WTC11 (cell line): ENCODE measurements at places on chromosomes 7 and 10.

DNA sequence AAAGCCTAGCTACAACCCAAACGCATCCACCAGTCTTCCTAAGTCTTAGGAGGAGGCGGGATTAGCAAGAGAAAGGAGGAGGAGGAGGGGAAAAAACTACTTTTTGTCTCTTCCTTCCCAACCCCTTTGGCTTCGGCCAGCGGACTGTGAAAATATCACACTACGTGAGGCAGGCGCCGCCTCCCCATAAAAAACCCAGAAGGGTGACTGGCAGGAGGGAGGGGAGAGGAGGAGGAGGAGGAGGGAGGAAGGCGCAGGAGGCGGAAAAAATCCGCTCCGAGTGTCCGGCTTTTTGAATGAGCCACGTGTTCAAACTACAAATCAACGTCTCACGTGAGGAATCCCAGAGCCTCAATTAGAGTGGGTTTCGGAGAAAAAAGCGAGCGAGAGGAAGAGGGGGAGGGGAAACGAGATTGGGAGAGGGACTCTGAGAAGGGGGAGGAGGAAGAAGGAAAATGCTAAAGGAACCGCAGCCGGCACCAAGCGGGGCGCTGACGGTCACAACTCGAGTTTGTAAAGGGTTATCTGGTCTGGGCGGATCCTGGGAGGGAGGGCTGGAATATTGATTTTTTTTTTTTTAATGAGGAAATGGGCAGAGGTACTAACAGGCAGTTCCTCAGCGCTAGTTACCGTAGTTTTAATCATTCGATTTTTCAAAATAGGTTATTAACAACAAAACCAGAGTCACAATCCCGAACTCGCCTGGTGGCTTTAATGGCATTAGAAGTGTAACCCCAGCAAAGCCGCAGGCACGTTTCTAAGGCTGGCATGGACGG, at the start of gene IGF2BP3:
TSS of gene IGF2BP3 (minus strand) at position 162 of the 776 bp plus-strand sequence. CDS start 381 bp downstream, outside the sequence.
- DNase-seq, result peak; percentile 86

DNA sequence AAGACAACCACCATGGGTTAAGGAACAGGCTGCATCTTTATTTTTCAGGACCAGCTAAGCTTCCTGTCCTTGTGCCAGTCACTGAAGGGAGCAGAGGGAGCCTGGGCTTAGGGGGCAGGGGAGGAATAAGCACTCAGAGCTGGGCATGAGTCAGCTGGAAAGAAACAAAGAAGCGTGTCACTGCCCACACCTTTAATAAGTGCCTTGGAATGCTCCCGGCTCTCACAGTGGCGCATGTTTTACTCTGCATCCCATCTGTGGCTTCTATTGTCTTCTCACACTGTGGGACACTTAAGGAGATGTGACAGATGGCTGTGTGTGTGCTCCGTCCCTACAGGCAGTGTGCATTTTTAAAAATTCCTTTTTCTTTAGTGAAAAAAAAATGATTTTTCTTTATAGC, 71.7 kb downstream of the MTURN start:
- no peak for DNase-seq

DNA sequence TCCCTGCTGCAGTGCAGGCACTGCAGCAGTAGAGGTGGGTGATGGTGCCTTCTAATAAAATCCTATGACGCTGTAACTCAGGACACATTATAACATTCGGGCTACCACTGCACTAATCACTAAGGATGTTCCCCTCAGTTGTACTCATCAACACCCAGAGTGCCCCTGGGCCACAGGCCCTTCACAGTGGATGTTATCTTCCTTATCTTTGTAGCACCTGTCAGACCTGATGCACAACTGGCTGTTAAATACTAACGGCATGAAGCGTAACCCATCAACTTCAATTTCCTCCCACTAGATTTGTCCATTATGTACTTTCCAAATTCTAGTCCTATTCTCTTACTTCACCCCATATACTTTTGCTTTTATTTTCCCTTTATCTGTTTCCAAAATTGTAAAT, 66.3 kb downstream of the PARD3 start:
- DNase-seq, result no peak

DNA sequence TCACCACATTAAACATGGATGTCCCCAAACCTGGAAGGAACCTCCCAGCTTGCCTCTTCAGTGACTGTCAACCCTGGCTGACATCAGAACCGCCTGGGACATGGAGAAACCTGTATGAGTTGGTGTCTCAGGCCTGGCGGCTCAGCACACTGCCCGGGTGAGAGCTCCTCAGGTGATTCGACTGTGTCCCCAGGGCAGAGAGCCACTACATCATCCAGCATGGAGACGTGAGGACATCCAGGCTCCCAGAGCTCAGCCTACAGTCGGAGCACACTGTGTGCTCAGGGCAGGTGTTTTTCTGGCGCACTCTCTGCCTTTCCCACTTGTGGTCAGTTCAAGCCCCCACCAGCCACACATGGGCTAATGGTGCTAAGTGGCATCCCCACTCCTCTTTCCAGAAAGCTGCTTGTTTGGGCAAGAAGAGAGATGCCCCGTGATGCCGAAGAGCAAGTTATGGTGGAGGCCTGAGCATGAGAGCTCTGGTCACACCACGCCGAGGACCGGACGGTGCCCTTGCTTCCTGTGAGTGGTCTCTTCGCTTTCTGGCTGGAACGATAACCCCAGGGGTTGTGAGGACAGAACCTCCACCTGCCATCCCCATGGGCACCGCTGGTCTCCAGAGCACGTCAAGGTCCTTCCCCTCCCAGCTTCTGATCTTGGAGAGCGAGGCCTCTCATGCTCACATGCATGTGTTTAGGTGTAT, 38.5 kb downstream of the AMZ1 start:
- DNase-seq, result peak; percentile 5

GRCh38 chr7:90595342-90595800, 750 bp upstream of the CDK14 start:
- DNase-seq, result no peak

DNA sequence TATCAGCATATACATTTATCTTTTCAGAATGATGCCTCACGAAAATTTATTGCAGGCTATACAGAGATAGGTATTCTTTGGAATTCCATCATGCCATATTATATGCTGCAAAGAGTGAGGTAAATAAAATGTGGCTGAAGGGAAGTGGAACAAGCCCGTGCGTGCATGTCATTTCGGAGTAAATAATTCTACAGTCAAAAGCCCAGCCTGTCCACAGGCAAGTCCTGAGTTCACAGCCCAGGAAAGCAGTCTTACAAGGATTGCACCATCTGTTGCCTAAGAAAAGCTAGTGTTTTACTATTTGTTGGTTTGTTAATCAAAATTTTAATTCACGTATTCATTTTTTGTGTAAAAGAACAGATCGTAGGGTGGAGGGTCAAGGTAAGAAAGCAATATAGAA, 292.4 kb upstream of the AKR1E2 start:
- DNase-seq, result no peak

DNA sequence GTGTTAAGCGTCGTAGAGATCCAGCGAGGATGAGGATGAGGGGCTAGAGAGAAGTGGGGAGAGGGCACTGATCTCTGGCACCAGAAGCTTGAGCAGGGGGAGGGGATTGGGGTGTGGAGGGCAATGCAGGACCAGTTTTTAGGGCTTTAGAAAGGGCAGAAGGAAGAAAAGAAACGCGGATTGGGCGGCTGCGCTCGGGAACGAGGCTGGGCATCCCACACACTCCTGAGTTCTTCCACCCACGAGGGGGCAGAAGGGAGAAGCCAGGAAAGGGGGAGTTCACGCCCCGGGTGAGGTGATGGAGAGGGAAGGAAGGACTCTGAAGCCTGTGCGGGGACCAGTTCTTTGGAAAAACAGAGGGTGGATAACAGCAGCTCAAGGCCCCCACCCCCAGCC, 6.1 kb upstream of the VGF start:
- no peak for DNase-seq
